ENCODE measurements at places on chromosomes 4 and X.

- no peak overlapping the region for H3K4me3 ChIP-seq
- no peak overlapping the region for H3K27ac ChIP-seq
- H3K36me3 ChIP-seq, result peaks cover 82% of the 10 kb centered on the region
- no peak for DNase-seq
Observed at GRCh38 chr4:8468746-8469535, 28.4 kb downstream of the TRMT44 start.

DNA sequence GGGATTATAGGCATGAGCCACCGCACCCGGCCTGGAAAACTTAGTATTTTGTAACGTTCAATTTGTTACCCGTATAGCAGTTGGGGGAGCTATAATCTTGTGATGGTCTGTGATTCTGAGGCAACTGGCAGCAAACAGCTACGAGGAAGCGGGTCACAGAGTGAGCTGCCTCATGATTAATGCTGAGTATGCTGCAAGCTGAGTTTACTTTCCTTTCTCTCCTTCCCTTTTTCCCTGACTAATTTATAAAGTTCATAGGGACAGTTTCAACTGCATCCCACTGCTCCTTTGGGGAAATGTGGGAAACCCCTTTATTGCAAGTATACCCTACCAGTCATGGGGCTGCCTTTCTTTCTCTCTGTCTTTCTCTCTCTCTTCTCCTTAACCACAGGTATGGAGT lies 17.7 kb upstream of the ELOVL6 start:
- no peak overlapping the region for H3K27ac ChIP-seq
- no peak for DNase-seq
- H3K27me3 ChIP-seq, result peaks cover 5% of the 10 kb centered on the region
- no peak overlapping the region for H3K4me3 ChIP-seq
- no peaks in the 10 kb centered on the region for H3K36me3 ChIP-seq

GRCh38 chr4:87985097-87985886 lies 9.8 kb downstream of the SPP1 start:
- DNase-seq, result no peak
- H3K4me1 ChIP-seq, result no peaks in the 10 kb centered on the region
- H3K27ac ChIP-seq, result no peak overlapping the region
- no peak overlapping the region for H3K4me3 ChIP-seq

DNA sequence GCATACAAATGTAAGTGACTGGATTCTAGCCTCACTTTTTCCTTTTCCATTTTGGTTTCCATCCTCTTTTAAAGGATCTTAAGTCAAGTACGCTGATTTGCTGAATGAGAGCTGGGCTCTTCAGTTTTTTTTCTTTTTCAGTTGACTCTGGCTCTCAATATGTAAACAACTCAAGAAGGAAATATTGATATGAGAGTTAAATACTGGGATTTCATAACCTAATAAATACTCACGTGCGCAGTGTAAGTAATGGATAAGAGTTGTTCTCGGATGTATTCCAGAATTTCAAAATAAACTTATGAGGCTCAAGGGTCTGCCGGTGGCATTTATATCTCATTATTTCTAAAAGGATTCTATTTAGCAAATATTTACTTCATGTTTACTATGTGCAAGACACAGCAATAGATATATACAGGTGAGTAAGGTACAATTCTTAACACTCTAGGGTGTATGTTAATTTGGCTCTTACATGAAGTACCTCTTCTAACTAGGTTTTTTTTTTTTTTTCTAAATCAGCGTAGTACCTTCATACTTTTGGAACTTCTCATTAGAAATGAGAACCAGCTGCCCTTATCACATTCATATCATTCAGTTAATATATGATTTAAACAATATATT lies 11.0 kb upstream of the MAGEB10 start:
- no peak overlapping the region for H3K4me3 ChIP-seq
- H3K36me3 ChIP-seq, result no peaks in the 10 kb centered on the region
- no peak overlapping the region for H3K27ac ChIP-seq
- DNase-seq, result no peak

- H3K36me3 ChIP-seq, result no peaks in the 10 kb centered on the region
- H3K4me1 ChIP-seq, result no peaks in the 10 kb centered on the region
- no peak overlapping the region for H3K27ac ChIP-seq
- no peaks in the 10 kb centered on the region for H3K27me3 ChIP-seq
- H3K4me3 ChIP-seq, result no peak overlapping the region
Observed at GRCh38 chrX:67105758-67106116, 438.1 kb upstream of the AR start.

GRCh38 chr4:62262676-62263075 lies 1062.5 kb downstream of the ADGRL3 start:
- H3K36me3 ChIP-seq, result no peaks in the 10 kb centered on the region
- H3K4me1 ChIP-seq, result no peaks in the 10 kb centered on the region
- no peak overlapping the region for H3K27ac ChIP-seq
- H3K4me3 ChIP-seq, result no peak overlapping the region

DNA sequence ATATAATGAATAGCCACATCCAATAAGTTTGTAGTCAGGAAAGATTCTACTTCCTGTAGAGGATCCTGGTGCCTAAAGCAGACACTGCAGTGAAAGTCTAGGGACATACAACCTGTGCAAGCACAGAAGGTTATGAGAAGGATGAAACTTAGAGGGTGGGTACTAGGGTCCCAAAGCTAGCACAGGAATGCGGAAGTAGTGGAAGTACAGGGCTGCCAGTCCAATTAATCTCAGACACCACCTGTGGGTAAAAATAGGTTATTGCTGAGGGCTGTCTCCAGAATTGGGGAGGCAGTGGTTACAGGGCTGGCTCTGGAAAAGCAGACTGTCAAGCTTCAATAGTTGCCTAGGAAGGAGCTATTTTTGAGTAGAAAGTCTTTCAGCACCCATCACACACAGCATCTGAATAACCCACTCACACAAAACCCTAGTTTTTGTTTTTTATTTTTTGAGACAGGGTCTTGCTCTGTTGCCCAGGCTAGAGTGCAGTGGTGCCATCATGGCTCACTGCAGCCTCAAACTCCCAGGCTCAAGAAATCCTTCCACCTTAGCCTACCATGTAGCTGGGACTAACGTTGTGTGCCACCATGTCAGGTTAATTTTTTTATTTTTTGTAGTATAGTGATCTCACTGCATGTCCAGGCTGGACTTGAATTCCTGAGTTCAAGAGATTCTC lies 50.8 kb upstream of the ELF2 start:
- no peaks in the 10 kb centered on the region for H3K27me3 ChIP-seq
- no peak overlapping the region for H3K27ac ChIP-seq
- peaks cover 4% of the 10 kb centered on the region for H3K4me1 ChIP-seq
- no peak for DNase-seq

DNA sequence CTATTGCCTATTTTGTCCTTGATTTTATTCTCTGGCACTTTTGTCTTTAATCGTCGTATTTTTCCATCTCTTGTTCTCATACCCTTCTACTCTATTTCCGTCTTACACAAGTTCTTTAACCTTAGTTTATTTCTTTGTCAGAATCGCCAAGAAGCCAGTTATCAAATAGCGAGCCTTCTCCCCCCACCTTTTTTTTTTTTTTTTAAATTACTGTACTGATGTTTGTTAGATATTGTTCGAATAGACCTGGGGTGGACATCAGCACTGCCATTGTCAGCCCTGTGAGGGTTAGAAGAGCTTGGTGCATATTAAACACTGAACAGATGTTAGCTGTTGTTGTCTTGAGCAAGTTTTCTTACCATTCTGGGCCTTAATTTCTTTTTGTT lies 1.2 kb downstream of the SPCS3 start:
- no peak for DNase-seq
- H3K27me3 ChIP-seq, result no peaks in the 10 kb centered on the region
- peak overlapping the region; percentile 100 for H3K27ac ChIP-seq
- H3K4me3 ChIP-seq, result peak overlapping the region; percentile 78
- peaks cover 59% of the 10 kb centered on the region for H3K4me1 ChIP-seq
- no peaks in the 10 kb centered on the region for H3K36me3 ChIP-seq

DNA sequence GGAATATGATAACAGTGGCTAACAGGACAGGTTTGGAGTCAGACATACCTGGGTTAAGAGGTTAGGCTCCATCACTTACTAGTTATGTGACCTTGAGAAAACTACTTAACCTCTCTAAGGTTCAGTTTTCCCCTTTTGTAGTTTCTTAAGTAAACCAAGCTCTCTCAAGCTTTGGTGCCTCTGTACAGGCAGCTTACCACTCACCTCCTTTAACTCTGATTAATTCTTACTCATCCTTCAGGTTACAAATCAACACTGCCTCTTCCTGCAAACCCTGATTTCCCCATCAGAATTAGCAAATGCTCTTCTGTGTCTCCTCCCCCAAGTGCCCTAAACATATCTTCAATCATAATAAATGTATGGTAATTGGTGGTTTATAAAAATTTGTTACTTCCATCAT lies 3.5 kb upstream of the SERTM2 start:
- H3K27me3 ChIP-seq, result no peaks in the 10 kb centered on the region
- no peak overlapping the region for H3K4me3 ChIP-seq
- H3K36me3 ChIP-seq, result no peaks in the 10 kb centered on the region
- H3K27ac ChIP-seq, result no peak overlapping the region
- H3K4me1 ChIP-seq, result no peaks in the 10 kb centered on the region
- DNase-seq, result no peak

DNA sequence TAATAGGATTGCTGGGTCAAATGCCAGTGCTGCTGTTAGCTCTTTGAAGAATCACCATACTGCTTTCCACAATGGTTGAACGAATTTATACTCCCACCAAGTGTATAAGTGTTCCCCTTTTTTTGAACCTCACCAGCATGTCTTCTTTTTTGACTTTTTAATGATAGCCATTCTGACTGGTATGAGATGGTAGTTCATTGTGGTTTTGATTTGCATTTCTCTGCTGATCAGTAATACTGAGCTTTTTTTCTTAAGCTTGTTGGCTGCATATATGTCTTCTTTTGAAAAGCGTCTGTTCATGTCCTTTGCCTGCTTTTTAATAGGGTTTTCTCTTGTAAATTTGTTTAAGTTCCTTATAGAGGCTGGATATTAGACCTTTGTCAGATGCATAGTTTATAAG lies 14.8 kb downstream of the USP38 start:
- H3K4me1 ChIP-seq, result no peaks in the 10 kb centered on the region
- DNase-seq, result no peak
- peaks cover 84% of the 10 kb centered on the region for H3K36me3 ChIP-seq
- no peak overlapping the region for H3K4me3 ChIP-seq
- H3K27me3 ChIP-seq, result no peaks in the 10 kb centered on the region

DNA sequence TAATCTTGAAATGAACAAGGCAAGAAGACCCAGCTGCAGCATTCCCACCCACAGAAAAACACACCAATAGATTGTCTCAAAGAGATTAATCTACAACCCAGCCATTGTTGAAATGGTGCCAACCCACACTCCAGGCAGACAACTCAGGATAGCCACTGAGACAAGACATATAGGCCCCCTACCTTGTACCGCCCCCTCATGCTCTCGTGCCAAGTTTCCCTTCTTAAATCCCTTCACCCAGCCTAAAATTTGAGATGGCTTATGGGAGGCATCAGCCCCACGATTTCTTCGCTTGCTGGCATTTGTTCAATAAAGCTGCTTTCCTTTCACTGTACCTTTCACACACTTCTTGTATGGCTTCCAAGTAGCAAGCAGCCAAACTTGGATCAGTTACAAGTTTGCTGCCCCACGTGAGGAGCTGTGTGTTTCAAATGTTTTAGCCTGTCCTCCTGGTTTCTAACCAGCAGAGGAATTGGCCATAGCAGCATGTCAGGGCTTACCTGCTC lies 1754.1 kb downstream of the C4orf33 start:
- no peaks in the 10 kb centered on the region for H3K4me1 ChIP-seq
- H3K27me3 ChIP-seq, result no peaks in the 10 kb centered on the region
- no peak overlapping the region for H3K4me3 ChIP-seq
- H3K27ac ChIP-seq, result no peak overlapping the region

Measured in esophagus squamous epithelium (tissue), 5 donors.